Tongue (tissue), 3 donors: ENCODE measurements at places on chromosomes 16 and 17.

DNA sequence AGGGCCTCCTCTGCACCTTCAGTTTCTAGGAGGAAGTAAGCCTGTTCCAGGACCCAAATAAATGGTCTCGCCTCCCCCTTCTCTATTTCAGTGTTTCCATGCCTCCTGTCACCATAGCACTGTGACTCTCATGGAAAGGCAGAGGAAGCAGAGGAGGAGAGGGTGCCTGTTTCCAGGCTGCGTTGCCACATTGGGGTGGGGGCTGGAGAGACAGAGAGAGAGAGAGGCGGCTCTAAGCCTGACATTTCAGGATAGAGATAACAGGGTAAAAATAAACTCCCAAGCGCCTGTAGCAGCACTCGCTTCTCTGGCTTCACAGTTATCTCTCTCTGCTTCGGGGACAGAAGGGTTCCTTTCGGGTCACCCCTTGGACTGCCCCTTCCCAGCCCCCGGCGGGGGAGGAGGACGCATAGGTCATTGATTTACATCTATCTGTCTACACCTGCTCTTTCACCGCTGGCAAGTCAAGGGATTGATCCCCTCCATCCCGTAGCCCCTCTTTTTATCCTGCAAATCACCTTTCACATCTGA, 71.2 kb upstream of the MRTFB start:
- no peak for DNase-seq

DNA sequence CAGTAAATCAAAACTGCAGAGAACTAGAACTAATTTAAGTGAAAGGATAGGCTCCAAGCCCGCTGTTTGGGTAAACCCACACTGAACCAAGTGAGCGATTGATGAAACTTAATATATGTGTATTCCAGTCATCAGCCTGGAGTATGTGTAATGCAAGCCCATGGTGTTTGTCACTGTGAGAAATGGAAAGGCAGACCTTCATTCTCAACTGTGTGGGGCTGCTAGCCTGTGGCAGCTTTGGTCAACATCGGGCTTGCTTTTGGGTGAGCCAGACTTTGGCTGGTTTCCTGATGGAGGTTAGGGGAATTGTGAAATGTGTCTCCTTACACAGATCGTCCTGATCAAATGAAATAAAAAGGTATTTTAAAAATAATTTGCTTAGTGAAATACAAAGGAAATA, 279.9 kb downstream of the IRX3 start:
- no peak for DNase-seq

GRCh38 chr16:17757808-17758207, 287.0 kb upstream of the XYLT1 start:
- no peak for DNase-seq

DNA sequence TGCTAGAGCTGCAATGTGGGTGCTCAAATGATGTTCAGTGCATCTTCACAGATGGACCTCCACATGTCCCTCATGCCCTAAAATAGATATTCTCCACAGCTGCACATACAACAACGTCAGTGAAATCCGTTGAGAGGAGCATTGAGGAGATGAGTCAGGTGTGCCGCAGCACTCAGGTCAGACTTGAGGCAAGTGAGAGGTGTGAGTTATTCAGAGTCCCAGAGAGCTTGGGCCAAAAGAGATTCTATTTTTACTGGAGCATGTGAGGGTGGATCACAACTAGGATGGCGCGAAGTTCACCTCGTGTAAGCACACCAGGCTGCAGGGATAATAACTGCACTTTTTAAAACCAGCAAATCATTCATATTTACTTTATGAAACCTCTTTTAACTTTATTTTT, 645.3 kb downstream of the MAF start:
- DNase-seq: peak; percentile 18

- no peak for DNase-seq
Observed at GRCh38 chr16:89422527-89422904, 67.8 kb downstream of the ANKRD11 start.

DNA sequence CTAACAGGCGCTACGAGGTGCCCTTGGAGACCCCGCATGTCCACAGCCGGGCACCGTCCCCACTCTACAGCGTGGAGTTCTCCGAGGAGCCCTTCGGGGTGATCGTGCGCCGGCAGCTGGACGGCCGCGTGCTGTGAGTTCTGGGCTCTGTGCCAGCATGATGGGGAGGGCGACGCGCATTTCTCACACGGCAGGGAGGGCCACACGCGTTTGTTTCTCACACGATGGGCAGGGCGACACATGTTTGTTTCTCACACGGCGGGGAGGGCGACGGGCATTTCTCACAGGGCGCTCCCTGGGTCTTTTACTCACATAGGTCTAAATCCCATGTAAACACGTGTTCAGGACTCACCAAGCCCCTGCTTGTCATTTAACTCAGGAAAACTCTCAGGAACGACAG, 4.4 kb downstream of the GAA start:
- DNase-seq: peak; percentile 86

- peak; percentile 72 for DNase-seq
Observed at GRCh38 chr17:46984341-46984740, 5.3 kb upstream of the RPRML start.

DNA sequence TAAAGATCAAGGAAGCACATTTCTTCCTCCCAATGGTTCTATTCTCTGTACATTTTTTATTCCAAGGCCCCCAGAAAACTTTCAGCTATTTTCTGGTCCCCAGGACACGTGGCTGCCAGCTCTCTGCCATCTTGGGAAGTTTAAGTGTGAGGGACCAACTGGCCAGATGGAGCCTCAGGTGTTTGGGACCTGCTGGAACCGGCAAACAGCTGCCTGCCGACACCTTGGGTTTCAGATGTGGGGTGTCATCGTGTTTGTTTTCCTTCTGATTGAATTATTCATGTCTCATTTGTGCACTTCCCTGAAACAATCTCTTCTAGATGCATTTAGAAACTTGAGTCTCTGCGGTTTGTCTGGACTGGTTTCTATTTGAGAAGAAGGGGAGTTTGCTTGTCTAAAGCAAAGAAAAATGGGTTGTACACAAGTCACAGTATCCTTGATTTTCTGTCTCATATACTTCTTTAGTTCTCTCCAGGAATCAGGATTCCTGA, 386.5 kb downstream of the SLC39A11 start:
- no peak for DNase-seq
